ENCODE measurements at places on chromosomes 16 and 17. TPM values are rescaled to one million over a fixed set of nuclear protein-coding genes. Genes with fewer than 3 reads are reported as not detected.

GRCh38 chr16:82358161-82358560 lies 188.1 kb upstream of the MPHOSPH6 start:
- peaks cover 16% of the 10 kb centered on the region for H3K27me3 ChIP-seq
- no peaks in the 10 kb centered on the region for H3K36me3 ChIP-seq
- H3K4me1 ChIP-seq, result peaks cover 8% of the 10 kb centered on the region
- H3K27ac ChIP-seq, result no peak overlapping the region
- DNase-seq, result no peak

GRCh38 chr16:19737306-19738038 lies 19.4 kb downstream of the IQCK start:
- H3K4me3 ChIP-seq, result no peak overlapping the region
- no peak for DNase-seq
- H3K36me3 ChIP-seq, result peaks cover 29% of the 10 kb centered on the region
- no peak overlapping the region for H3K27ac ChIP-seq
- no peaks in the 10 kb centered on the region for H3K27me3 ChIP-seq

- no peaks in the 10 kb centered on the region for H3K36me3 ChIP-seq
- DNase-seq, result no peak
- peak overlapping the region; percentile 26 for H3K27ac ChIP-seq
- no peak overlapping the region for H3K4me3 ChIP-seq
Measured at GRCh38 chr17:66468241-66469087, 166.1 kb downstream of the PRKCA start.

DNA sequence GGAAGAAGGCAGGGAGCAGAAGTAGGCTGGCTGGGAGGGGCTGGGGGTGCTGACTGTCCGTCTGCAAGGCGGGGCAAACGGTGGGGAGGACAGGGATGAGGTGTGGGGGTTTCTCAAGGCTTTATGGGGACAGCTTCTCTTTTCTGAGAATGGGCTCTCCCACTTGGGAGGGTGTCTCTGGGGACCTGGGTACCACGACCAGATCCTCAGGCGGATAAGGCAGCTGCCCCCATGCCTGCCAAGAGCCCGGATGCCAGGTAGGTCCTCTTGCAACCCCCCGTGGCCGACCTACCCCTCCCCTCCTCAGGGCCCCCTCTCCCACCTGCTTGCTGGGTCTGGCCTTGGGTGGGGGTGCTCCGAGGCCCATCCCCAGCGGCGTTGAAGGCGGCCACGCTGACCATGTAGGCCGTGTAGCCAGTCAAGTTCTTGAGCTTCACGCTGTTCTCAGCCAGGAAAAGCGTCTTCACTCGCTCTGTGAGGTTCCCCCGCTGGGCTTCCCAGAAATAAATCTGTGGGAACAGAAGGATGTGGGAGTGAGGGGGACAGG lies 56.4 kb upstream of the CDC42EP4 start:
- no peak overlapping the region for H3K4me3 ChIP-seq
- peaks cover 9% of the 10 kb centered on the region for H3K4me1 ChIP-seq
- H3K27me3 ChIP-seq, result peaks cover 15% of the 10 kb centered on the region
- no peaks in the 10 kb centered on the region for H3K36me3 ChIP-seq
- H3K27ac ChIP-seq, result no peak overlapping the region
- DNase-seq, result no peak

- DNase-seq, result no peak
- peaks cover 31% of the 10 kb centered on the region for H3K4me1 ChIP-seq
- no peak overlapping the region for H3K27ac ChIP-seq
- H3K27me3 ChIP-seq, result peaks cover 14% of the 10 kb centered on the region
Measured at GRCh38 chr16:29813644-29814562, 1.9 kb downstream of the PRRT2 start.

GRCh38 chr17:8994319-8994718 lies 27.0 kb upstream of the NTN1 start:
- peaks cover 6% of the 10 kb centered on the region for H3K4me1 ChIP-seq
- H3K27ac ChIP-seq, result peak overlapping the region; percentile 35
- peaks cover 36% of the 10 kb centered on the region for H3K27me3 ChIP-seq
- H3K36me3 ChIP-seq, result no peaks in the 10 kb centered on the region
- peak; percentile 72 for DNase-seq
- no peak overlapping the region for H3K4me3 ChIP-seq

- H3K4me3 ChIP-seq, result no peak overlapping the region
- no peak for DNase-seq
- H3K27me3 ChIP-seq, result peaks cover 4% of the 10 kb centered on the region
- peaks cover 1% of the 10 kb centered on the region for H3K36me3 ChIP-seq
Measured at GRCh38 chr17:11324846-11325420, 83.9 kb downstream of the SHISA6 start.

DNA sequence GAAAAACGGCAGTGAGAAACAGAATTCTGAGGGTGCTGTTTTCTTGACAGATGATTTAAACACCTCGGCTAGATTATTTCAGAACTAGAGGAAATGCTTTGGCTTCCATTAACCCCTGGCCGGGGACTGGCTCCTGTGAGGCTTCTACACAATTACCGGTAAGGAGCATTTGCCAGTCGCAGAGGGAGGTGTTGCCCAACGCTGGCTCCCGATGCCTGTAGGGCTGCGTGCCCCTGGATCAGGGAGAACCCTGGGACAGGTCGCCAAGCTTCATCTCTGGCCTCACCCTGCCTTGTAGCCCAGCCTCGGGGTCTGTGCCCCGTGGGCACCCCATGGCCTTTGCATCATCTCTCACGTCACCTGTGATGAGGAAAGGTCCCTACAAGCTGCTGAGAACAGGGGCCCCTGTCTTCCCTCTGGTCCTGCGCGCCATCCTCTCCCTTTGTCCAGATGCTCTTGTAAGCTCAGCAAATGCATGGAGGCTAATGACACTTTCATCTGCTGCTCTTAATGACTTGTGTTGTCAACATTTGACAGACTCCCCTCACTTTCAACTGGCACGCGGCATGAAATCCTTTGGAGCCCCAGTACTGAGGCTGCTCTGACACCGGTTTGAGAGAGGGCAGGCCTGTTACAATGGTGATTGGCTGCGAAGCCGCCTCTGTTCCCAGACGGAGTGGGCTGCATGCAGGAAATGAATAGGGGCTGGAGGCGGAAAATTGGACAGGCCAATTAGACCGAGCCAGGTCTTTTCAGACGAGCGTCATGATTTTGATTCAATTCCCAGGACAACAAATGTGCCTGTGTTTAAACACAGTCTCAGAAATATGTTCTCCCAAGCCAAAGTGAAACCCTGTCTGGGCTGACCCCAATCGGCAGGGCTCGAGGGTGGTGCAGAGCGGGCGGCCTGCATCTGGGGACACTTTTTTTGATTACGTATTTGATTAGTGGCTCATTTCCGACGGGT lies 85.5 kb upstream of the DOC2B start:
- H3K27ac ChIP-seq, result peak overlapping the region; percentile 41
- H3K4me1 ChIP-seq, result no peaks in the 10 kb centered on the region
- no peaks in the 10 kb centered on the region for H3K27me3 ChIP-seq
- H3K4me3 ChIP-seq, result no peak overlapping the region

GRCh38 chr17:71936977-71937376 lies 183.8 kb upstream of the SOX9 start:
- H3K4me1 ChIP-seq, result no peaks in the 10 kb centered on the region
- no peaks in the 10 kb centered on the region for H3K36me3 ChIP-seq
- DNase-seq, result no peak
- no peak overlapping the region for H3K27ac ChIP-seq

- no peaks in the 10 kb centered on the region for H3K27me3 ChIP-seq
- peaks cover 31% of the 10 kb centered on the region for H3K4me1 ChIP-seq
- H3K27ac ChIP-seq, result peak overlapping the region; percentile 8
- no peak overlapping the region for H3K4me3 ChIP-seq
Measured at GRCh38 chr17:65920996-65921395, 270.9 kb downstream of the CEP112 start.

DNA sequence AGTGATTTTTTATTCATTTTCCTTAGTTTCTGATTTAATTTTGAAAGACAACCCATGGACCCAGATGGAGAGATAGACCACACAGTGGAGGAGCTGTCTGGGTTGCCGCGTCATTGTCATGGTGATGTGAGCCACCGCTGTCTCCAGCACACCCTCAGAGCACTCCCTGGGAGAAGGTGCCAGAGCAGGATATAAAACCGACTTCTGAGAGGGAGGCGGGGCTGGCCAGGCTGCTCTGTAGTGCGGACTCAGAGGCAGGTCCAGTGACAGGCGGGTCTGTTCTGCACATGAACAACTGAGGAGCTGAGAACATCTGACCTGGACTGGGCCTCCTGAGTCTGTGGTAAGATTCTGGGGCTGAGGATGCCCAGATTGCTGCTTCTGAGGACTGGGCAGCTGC lies 216.3 kb upstream of the NLRP1 start:
- no peaks in the 10 kb centered on the region for H3K4me1 ChIP-seq
- no peak overlapping the region for H3K4me3 ChIP-seq
- no peak for DNase-seq
- peaks cover 50% of the 10 kb centered on the region for H3K27me3 ChIP-seq
- no peak overlapping the region for H3K27ac ChIP-seq

GRCh38 chr16:35492225-35492624 lies 2032.8 kb downstream of the TP53TG3F start:
- no peak overlapping the region for H3K4me3 ChIP-seq
- no peak overlapping the region for H3K27ac ChIP-seq
- H3K4me1 ChIP-seq, result no peaks in the 10 kb centered on the region
- H3K36me3 ChIP-seq, result no peaks in the 10 kb centered on the region

GRCh38 chr17:5943232-5943631 lies 126.9 kb upstream of the WSCD1 start:
- H3K36me3 ChIP-seq, result no peaks in the 10 kb centered on the region
- DNase-seq, result no peak
- H3K27ac ChIP-seq, result no peak overlapping the region

DNA sequence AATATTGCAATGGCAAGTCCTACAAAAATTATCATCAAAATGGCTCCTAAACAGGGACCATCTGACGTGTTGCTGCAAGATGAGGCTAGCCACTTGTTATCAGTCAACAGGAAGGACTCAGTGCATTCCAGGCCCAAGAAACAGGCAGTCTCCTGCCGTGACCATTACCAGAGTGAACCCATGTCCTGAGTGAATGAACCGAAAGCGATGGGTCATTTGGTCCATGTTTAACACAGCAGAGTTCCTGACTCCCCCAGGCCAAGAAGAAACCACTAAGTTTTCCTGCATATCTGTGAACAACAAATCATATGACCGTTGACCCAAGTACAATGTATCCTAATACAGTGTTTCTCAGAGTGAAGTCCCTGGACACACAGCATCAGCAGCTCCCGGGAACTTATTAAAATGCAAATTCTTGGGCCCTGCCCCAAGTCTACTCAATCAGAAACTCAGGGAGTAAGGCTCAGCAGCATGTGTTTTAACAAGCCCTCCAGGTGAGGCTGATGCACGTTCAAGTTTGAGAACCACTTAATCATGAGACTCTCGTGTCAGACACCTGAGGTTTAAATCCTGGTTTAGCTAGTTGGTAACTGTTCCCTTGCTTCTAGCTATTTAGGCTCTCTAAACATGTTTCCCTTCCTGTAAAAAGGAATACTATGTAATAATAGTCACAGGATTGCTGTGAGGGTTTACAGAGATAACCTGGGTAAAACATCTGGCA lies 429.4 kb upstream of the MAF start:
- DNase-seq, result no peak
- no peaks in the 10 kb centered on the region for H3K36me3 ChIP-seq
- H3K27me3 ChIP-seq, result peaks cover 21% of the 10 kb centered on the region
- H3K4me1 ChIP-seq, result peaks cover 8% of the 10 kb centered on the region
- H3K4me3 ChIP-seq, result no peak overlapping the region
- no peak overlapping the region for H3K27ac ChIP-seq

GRCh38 chr17:43814714-43815113 lies 18.2 kb downstream of the MPP3 start:
- DNase-seq, result no peak
- H3K4me1 ChIP-seq, result no peaks in the 10 kb centered on the region
- H3K27ac ChIP-seq, result no peak overlapping the region
- no peaks in the 10 kb centered on the region for H3K27me3 ChIP-seq

GRCh38 chr17:57586196-57586740 lies 158.8 kb downstream of the CCDC182 start:
- peaks cover 4% of the 10 kb centered on the region for H3K4me1 ChIP-seq
- no peak overlapping the region for H3K4me3 ChIP-seq
- no peak overlapping the region for H3K27ac ChIP-seq
- H3K36me3 ChIP-seq, result no peaks in the 10 kb centered on the region
- H3K27me3 ChIP-seq, result no peaks in the 10 kb centered on the region
- DNase-seq, result no peak

DNA sequence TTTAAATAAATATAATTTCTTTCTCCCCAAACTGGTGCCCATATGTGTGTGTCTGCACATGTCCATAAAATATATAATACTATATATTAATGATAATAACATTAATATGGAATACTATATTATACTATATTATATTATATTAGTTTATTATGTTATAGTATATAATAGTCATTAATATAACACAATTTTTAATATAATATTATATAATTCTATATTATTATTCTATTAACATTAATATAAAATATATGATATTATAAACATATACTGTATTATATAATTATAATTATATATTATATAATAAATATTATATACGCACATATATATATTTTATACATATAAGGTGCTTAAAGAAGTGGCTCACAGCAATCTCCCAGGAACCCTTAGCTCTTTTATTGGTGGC lies 513.0 kb upstream of the CDH11 start:
- H3K27ac ChIP-seq, result no peak overlapping the region
- no peaks in the 10 kb centered on the region for H3K36me3 ChIP-seq
- DNase-seq, result no peak
- no peaks in the 10 kb centered on the region for H3K4me1 ChIP-seq
- H3K27me3 ChIP-seq, result peaks cover 3% of the 10 kb centered on the region

- DNase-seq, result no peak
- no peak overlapping the region for H3K4me3 ChIP-seq
- H3K27ac ChIP-seq, result no peak overlapping the region
- H3K27me3 ChIP-seq, result no peaks in the 10 kb centered on the region
- H3K36me3 ChIP-seq, result peaks cover 5% of the 10 kb centered on the region
Measured at GRCh38 chr17:606508-607250, 108.0 kb downstream of the VPS53 start.

GRCh38 chr16:67800338-67800926 lies 5.9 kb downstream of the RANBP10 start:
- peak overlapping the region; percentile 68 for H3K27ac ChIP-seq
- H3K36me3 ChIP-seq, result peaks cover 19% of the 10 kb centered on the region
- DNase-seq, result no peak
- H3K27me3 ChIP-seq, result no peaks in the 10 kb centered on the region
- no peak overlapping the region for H3K4me3 ChIP-seq

- no peaks in the 10 kb centered on the region for H3K36me3 ChIP-seq
- H3K27ac ChIP-seq, result no peak overlapping the region
- H3K27me3 ChIP-seq, result peaks cover 5% of the 10 kb centered on the region
- H3K4me1 ChIP-seq, result no peaks in the 10 kb centered on the region
Measured at GRCh38 chr16:65429504-65430181, 307.8 kb upstream of the CDH11 start.

DNA sequence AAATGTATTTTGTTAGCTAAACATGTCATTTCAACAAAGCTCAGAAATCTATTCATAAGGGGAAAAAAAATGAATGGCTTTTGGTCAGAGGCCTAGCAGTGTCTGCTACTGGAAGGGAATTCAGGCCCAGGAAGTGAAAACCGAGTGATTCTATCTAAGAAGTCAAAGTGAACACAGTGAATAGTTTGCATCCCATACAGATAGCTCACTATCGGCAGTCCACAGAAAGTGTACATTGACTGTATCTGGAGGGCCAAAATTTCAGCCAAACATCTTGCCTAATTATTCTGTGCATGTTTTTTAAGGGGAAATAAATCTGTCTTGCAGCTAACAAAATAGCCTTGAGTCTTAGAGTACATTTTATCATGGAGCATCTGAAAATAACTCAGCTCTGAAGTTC lies 214.4 kb upstream of the CACNG5 start:
- no peak overlapping the region for H3K27ac ChIP-seq
- no peak for DNase-seq
- no peaks in the 10 kb centered on the region for H3K27me3 ChIP-seq
- H3K36me3 ChIP-seq, result no peaks in the 10 kb centered on the region
- peaks cover 4% of the 10 kb centered on the region for H3K4me1 ChIP-seq
- H3K4me3 ChIP-seq, result no peak overlapping the region

The NHERF1 gene
- 143 TPM for total RNA-seq

The TRAPPC2L gene
- 86.2 TPM for total RNA-seq

The ATP2C2 gene
- total RNA-seq, result 10.8 TPM

The KCNH4 gene
- total RNA-seq, result not detected

All from progenitor cell of endocrine pancreas (in vitro differentiated cells).